ENCODE measurements at places on chromosomes 12 and 14.

DNA sequence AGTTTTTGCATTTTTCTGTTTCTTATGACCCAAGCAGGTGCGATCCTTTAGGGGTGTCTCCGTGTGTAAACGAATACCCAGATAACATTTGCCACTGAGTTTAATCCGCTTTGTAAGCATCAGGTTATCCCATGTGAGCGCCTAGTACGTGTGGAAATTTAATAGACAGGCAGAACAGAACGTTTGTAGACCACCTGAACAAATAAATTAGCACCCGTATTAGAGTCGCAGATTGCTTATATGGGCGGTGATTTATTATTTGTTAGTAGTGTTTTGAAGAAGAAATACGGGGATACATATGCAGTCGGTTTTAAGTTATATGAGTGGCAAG, 325 bp downstream of the C12orf60 start:
- no peak for ATAC-seq

DNA sequence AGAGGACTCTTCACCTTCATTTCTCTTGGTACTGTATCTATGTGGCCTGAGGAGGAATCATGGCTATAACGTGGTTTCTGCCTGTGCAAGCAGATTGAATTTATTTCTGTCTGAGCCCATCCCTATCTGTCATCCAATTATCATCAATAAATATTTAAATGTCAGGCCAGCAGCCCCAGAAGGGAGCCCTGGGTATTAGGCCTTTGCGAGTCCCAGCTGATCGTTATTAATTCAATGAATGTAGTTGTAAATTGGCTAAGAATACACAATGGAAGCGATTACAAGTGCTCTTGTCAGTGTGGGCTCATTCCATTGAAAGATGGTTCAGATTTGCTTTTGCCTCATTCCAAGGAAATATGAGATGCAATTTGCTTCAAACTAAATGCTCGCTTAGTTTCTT, 142.0 kb downstream of the KTN1 start:
- ATAC-seq: no peak

GRCh38 chr12:23217667-23218066, 592.7 kb downstream of the ETNK1 start:
- no peak for ATAC-seq

- no peak for ATAC-seq
These were observed 19.0 kb upstream of the TCL1B start for GRCh38 chr14:95667249-95667693.

DNA sequence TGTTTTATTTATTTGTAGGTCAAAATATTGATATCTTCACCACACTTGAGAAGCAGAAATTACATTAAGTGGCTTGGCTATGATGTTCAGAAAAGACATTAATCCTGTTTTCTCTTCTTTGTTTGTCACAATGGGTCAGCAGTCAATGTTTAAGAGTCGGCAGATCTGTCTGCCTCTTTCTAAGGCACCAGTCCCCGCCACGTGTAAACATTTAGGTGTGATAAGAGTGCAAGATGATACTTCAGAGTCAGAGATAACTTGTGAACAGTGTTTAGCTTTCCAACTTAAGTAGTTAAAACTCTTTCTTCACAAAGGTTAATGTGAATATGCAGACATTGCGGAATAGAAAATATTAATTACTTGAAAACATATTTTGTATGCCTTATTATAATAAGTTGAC, 160.9 kb downstream of the OTOGL start:
- no peak for ATAC-seq

DNA sequence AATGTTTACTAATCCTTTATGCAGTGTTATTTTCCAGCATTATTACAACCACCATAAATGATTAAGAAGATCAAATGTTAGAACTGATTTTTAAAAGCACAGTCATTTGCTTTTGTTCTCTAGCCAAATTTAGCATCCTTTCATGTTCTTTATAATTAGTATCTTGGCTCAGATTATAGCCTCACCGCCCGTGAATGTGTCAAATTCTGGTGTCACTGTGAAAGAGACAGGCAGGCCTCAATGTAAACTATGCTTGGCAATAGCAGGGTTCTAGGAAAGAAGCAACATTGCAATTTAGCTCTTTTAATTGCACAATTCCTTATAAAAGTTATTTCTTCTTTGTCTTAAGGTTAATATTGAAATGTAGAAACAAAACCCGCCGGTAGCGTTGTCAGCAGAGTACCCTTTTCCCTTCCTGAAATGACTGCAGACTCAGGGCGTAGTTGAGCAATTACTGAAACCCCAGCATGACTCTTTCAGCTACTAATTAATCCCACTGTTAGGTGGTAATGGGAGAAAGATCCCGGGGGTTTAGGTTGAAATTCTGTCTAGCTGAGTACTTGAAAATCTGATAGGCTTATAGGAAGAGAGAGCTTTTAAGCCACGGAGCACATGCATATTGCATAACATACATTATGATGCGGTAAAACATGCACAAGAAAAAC, 1600.5 kb upstream of the SEL1L start:
- ATAC-seq: no peak

GRCh38 chr12:12839873-12840579, 26.9 kb downstream of the DDX47 start:
- no peak for ATAC-seq

DNA sequence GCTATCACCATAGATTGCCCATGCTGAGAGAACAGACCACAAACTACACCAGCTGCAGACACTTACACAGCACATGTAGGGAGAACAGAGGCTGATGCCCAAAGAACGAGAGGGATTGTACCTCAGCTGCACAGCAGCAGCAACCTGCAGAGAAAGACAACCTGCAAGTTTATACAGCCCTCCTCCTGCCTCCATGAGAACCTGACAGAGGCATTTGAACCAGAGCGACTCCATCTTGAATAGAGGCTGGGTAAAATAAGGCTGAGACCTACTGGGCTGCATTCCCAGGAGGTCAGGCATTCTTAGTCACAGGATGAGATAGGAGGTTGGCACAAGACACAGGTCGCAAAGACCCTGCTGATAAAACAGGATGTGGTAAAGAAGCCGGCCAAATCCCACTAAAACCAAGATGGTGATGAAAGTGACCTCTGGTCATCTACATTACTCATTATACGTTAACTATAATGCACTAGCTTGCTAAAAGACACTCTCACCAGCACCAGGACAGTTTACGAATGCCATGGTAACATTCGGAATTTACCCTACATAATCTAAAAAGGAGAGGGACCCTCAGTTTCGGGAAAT, 262.4 kb upstream of the HMGA2 start:
- no peak for ATAC-seq

DNA sequence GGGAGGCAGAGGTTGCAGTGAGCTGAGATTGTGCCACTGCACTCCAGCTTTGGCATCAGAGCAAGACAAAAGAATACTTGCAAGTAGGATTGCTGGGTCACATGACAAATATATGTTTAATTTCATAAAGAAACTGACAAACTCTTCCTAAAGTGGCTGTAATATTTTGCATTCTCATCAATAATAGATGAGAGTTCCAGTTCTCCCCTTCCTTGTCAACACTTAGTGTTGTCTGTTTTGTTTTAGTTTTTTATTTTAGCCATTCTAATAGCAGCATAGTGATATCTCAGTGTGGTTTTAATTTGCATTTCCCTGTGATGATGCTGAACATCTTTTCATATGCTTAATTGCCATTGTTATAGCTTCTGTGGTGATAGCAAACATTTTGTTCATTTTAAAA, 31.2 kb downstream of the SLC39A9 start:
- no peak for ATAC-seq

- ATAC-seq: no peak
These were observed 2.5 kb downstream of the RASAL1 start for GRCh38 chr12:113133036-113133435.

GRCh38 chr14:90677484-90678050, 138.7 kb downstream of the TTC7B start:
- peak; percentile 84 for ATAC-seq

GRCh38 chr12:79673354-79673753, 17.4 kb downstream of the PAWR start:
- peak; percentile 53 for ATAC-seq

GRCh38 chr12:58286353-58286752, 345.0 kb downstream of the ATP23 start:
- no peak for ATAC-seq

- no peak for ATAC-seq
These were observed 23.5 kb downstream of the APPL2 start for GRCh38 chr12:105212438-105212837.

GRCh38 chr14:91035855-91036254, 24.6 kb downstream of the RPS6KA5 start:
- ATAC-seq: peak; percentile 64

- ATAC-seq: no peak
These were observed 120.0 kb downstream of the SCARB1 start for GRCh38 chr12:124743479-124744272.

GRCh38 chr14:60974090-60974651, 6.7 kb downstream of the TRMT5 start:
- no peak for ATAC-seq

GRCh38 chr12:116490471-116490870, 68.7 kb upstream of the MAP1LC3B2 start:
- no peak for ATAC-seq

DNA sequence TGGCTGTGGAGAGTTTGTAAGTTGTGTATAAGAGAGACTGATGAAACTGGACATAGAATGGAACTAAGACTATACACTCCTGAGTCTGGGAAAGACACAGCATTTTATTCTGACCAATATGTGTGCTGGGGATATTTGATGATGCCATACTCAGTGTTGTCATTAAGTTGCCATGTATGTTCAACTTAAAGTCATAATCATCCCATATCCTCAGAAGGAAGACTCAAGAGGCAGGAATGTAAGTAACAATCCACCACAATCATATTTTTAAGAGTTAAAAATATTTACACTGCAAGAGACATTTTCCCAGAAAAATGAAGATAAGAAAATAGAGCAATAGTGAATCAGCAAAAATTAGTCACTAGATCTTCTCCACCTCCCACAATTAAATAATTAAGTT, 120.1 kb downstream of the MDGA2 start:
- ATAC-seq: no peak

GRCh38 chr12:12548713-12549112, 13.9 kb downstream of the DUSP16 start:
- ATAC-seq: peak; percentile 54

DNA sequence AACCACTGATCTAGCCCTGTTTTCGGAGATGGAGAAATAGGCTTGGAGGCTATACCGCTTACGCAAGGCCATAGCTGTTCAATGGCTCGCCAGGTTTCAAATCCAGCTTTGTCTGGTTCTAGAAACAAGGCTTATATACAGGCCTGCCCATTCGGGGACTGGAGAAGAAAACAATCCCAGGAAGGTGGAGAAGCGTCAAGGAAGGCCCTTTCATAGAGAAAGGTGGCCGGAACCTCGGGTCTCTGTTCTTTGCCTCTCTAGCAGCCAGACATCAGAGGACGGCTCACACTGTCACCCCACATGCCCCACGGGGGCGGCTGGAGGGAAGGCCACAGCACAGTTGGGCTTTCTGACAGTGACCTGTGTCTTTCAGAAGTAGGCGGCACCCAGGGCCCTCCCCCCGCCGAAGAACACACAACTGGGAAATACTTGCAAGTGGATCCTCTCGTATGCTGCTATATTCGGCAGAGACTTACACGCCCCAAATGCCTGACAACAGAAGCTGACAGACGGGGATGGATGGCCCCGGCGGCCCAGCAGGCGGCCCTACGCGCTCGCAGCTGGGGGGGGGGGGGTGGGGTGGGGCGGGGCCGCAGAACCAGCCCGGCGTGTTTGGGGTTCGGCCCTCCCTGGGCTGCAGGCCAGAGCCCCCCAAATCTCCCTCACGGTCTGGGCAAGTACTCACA, 4.5 kb upstream of the SETD1B start:
- no peak for ATAC-seq

- no peak for ATAC-seq
These were observed 12.0 kb upstream of the PTPRQ start for GRCh38 chr12:80432061-80432460.

DNA sequence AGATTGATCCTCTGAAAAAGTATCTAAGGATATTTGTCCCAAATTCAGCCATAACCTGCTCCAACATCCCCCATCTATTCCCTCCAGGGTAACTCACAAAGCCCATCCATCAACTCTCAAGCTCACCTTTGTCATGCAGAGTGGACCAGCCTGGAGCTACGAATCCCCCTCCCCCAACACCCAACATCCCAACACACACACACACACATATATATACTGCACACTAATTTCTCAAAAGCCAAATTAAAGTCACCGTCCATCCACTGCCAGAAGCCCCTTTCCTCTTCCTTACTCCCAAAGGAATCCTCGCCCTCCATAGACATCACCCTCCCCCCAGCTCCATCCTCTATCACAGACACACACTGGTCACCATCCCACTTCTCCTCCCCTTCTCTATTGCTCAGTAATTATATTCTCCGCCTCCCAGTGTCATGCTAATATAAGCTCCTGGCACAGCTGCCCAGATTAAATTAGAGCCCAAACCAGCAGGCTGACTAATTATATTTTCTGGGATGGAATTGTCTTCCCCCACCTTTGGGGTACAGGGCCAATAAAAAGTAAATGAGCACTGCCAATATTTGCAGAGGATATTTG, 13.5 kb upstream of the TESPA1 start:
- no peak for ATAC-seq
